G401 (cell line): ENCODE measurements at places on chromosomes 3 and 15.

- no peak for DNase-seq
Observed at GRCh38 chr3:180294282-180295027, 257.7 kb upstream of the PEX5L start.

- no peak for DNase-seq
Observed at GRCh38 chr3:127834771-127835170, 12.5 kb upstream of the MGLL start.

DNA sequence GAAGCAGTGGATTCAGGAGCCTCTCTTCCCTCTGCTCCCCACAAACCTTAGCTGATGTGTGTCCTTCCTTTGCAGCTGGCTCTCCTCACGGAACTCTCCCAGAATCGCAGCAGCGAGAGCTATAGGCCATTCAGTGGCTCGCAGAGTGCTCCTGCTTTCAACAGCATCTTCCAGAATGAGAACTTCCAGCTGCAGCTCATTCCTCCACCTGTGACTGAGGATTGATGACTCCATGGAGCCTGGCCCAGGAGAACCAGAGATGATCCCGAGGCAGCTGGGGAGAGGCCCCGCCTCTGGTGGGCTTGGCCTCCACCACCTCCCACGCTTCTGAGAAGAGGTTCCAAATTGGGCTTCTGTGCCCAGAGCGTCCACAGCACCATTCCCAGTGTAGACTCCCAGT is 101.1 kb downstream of the C3orf70 start:
- DNase-seq, result no peak

GRCh38 chr3:82085356-82085755 is 323.9 kb upstream of the GBE1 start:
- no peak for DNase-seq

GRCh38 chr3:138081371-138082084 is 33.9 kb downstream of the DZIP1L start:
- no peak for DNase-seq

- DNase-seq, result peak; percentile 53
Observed at GRCh38 chr3:11335056-11335608, 62.9 kb downstream of the ATG7 start.

DNA sequence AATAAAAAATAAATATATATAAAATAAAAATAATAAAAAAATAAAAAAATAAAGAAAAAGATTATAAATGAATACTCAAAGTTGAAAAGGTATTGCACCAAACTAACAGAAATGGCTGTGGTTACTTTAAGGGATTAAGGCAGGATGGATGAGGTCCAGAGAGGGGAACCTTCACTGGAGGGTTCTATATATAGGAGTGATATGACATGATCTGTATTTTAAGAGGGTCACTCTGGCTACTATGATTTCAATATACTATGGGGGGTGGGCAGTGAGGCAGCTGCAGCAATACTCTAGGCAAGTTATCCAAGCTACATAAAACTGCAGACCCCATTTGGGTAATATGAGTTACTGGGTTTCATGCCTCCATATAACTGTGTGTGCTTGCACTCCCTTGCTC is 24.6 kb downstream of the ACAD11 start:
- no peak for DNase-seq

DNA sequence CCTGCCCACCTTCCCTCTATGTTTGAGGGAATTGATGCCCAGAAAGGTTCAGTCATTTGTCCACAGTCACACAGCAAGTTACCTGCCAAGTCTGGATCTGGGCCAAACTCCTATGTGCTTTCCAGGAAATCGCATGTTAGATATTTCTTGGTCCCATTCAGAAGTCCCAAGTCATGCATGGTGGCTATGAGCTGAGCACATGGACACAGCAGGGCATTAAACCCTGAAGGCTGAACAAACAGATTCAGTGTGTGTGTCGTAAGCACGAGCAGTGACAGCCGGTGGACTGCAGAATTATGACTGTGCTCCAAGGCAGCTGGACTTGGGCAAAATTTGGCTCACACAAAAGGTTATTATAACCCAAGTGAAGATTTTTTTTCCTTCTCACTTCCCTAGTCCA is 11.4 kb upstream of the SLC6A6 start:
- peak; percentile 77 for DNase-seq

DNA sequence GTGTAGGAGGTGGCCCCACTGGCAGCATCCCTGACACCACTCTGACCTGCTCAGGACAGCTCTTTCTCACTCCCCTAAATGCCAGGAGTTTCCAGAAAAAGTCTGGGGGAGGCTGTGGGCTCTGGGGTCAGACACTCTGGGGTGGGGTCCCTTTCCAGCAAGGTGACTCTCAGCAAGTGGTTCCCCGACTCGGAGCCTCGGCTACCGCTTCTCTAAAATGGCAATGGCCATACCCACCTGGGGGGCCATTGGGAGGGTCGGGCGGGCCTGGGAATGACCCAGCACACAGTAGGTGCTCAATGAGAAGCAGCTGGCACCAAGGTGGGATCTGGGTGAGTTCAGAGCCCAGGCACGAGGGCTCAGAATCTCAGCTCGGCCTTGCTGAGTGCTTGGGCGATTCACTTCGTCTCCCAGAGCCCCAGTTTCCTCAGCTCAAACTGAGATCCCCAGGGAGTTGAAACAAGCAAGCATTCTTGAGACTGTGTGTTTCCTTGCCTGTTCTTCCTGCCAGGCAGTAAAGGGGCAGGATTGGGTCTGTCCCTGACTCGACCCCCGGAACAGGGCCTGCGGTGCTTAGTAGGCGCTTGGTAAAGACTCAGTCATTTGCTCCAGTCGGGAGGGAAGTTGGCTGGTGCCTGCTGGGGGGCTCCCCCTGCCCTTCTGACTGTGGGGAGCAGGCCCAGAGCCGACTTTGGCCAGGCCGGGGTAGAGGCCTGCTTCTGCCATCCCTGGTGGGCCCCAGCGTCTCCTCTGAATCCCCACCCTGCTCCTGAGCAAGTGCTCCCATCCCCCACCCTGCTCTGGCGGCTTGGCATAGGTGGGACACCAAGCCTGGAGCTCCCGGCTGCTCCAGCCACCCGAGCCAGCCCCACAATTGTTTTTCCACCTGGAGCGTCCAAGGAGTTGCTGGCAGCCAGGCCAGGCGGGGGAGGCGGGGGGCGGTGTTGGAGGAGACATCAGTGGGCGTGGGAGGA is 32.9 kb upstream of the FBLN2 start:
- DNase-seq, result no peak

GRCh38 chr15:37873336-37873735 is 61.1 kb upstream of the TMCO5A start:
- DNase-seq, result no peak

DNA sequence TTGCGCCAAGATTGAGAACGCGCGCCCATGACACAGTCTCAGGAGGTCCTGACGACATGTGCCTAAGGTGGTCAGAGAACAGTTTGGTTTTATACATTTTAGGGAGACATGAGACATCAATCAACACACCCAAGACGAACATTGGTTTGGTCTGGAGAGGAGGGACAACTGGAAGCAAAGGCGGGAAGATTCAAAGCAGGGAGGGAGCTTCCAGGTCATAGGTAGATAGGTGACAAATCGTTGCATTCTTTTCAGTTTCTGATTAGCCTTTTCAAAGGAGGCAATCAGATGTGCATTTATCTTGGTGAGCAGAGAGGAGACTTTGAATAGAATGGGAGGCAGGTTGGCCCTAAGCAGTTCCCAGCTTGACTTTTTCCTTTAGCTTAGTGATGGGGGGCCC is 828.4 kb upstream of the DPPA4 start:
- DNase-seq, result no peak
